ENCODE measurements at places on chromosomes 1 and 21.

DNA sequence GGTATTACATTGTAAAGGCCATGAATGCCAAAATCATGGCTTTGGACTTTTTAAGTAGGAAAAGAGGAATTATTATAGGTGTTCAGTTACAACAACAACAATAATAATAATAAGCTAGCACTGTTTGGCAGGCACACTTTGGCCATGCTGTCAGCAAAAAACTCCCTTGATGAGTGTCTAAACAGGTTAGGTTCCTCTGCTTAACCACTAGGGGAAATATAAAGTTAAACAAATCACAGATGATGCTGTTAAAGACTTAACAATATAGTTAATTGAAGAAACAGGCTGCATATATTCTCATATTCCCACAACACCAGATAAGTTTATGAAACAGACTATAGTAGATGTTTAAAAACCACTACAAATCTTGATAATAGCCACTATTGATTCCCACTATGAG, 46.4 kb downstream of the RGS21 start:
- DNase-seq, result no peak

DNA sequence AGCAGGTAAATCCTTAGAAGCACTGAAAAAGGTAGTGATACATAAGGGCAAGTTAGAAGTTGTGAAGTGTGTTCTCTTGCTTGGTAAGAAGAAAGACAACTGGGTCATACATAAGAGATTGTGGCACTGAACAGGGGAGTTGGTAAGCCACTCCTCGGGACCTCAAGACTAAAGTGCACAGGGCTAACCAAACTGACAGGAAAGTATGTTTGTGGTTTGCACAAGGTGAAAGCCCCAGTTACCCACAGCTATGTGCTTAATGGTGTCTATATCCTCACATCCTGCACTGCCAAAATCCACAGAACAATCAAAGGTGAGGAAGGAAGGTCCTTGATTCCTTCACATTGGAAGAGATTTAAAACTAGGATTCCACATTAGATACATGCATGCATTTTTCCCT, 276.5 kb downstream of the DNM3 start:
- no peak for DNase-seq

DNA sequence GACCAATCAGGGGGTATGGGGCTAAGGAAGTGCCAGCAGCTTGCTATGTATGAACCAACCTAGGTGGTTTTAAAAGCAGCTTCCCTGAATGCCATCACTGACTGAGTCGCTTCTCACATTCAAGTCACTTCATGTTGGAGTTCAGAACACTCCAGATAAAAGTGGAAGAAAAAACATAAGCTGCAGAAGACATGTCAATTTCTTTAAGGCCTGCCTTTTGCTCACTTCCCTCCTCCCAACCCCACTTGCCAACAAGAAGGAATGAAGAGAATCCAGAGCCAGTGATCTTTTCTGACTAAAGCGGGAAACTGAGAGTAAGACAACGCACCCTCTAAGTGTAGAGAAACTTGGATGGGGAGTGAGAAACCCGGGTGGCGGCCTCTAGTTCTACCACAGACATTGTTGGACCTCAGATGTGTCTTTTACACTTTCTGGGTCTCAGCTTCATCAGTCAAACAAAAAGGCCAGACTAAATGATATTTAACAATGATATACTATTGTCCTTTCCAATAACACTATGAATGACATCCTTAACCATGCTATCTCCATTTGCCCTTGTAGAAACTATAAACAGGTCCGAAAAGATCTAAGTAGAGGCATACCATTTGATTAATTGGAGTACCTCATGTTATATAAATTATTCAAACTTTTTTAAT, 54.1 kb downstream of the LUZP1 start:
- no peak for DNase-seq

DNA sequence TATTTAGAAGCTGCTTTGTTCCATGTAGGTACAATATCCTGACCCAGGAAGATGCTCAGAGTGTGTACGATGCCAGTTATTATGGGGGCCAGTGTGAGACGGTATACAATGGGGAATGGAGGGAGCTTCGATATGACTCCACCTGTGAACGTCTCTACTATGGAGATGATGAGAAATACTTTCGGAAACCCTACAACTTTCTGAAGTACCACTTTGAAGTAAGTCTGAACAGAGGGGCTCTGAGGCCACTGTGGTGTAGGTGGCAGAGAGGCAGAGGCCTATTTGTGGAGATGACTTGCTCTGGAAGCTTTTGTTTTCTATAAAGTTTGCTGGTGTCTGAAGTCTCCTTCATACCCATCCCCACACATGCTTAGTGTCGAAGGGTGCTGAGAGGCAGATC, 26.8 kb downstream of the C8A start:
- no peak for DNase-seq

- DNase-seq, result no peak
These were observed 14.8 kb upstream of the NCMAP start for GRCh38 chr1:24540906-24541710.

- DNase-seq, result no peak
These were observed 8.6 kb upstream of the EPHA2 start for GRCh38 chr1:16164213-16165072.

- DNase-seq, result no peak
These were observed 65.8 kb upstream of the HSD17B7 start for GRCh38 chr1:162724583-162725120.

DNA sequence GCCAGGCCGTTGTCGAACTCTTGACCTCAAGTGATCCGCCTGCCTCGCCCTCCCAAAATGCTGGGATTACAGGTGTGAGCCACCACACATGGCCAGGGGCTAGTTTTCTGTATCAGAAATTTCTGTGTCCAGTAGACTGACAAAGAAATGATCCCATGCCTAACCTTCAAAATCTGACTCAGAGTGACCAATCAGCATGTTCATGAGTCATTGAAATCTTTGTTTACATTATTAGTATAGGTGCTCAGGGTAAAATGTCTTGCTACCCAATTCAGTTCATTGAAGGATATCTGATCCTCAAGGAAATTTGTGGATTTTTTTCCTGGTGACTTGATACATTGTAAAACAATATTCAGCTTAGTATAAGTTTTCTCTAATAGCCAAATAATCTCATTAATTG, 11.0 kb upstream of the LDLRAD2 start:
- DNase-seq, result no peak

GRCh38 chr1:27141266-27142003, 13.5 kb downstream of the SLC9A1 start:
- DNase-seq, result peak; percentile 92

DNA sequence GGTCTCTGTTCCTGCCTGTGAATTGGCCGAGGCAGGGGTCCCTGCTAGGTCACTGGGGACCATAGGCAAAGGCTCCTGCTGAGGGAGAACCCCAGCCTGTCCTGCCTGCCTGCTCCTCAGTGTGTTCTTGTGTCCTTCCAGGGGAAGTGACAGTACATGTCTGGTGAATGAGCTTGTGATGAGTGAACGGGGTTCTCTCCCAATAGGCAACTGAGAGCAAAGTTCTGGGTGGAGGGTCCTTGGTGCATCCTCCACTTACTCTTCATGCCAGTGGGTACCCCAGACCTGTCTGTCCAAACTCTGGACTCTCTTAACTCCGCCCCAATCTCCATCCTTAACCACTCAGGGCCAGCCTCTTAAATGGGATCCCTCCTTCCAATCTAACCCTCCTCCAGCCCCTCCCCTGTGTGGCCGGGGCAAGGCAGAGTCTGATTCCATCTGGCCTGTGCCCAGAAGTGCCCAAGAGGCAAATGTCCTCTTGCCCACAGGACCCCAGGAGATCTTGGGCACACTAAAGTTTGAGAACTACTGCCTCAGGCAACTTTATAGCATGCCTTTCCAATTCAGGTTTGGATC, 2.0 kb downstream of the XKR8 start:
- no peak for DNase-seq

GRCh38 chr1:226953175-226953800, 13.2 kb downstream of the COQ8A start:
- no peak for DNase-seq
